ENCODE measurements at places on chromosomes 6 and 20.

GRCh38 chr6:162681447-162681846, 46.1 kb downstream of the PRKN start:
- no peak for DNase-seq

GRCh38 chr20:15336536-15336935, 999.1 kb upstream of the FLRT3 start:
- DNase-seq = no peak

DNA sequence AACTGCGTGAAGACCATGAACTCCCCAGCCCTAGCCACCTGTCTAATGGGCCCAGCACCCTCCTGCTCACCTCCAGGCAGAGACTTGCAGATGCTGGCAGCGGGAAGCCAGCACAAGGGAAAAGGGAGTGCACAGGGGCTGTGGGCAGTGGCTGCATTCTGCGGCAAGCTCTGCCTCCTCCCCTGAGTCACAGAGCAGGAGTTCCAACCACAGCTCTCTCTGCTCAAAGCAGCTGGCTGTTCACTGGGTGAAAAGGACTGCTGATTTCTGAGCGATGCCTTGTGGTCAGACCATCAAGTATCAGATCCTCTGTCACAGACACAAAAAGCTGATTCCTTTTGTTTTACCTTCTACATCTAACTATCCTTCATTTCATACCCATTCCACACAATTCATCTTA, 10.5 kb downstream of the NKX2-2 start:
- DNase-seq = no peak

DNA sequence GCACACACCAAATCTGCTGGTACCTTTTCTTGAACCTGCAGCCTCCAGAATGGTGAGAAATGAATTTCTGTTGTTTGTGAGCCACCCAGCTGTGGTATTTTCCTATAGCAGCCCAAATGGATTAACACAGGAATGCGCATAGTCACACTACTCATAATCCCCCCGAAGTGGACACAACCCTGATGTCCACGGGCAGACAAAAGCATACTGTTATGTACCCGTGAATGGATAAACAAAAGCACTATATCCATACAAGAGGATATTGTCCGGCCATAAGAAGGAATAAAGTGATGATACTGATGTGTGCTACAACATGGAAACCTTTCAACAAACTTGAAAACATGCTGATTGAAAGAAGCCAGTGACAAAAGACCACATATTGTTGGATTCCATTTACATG, 25.1 kb upstream of the RPP40 start:
- no peak for DNase-seq

DNA sequence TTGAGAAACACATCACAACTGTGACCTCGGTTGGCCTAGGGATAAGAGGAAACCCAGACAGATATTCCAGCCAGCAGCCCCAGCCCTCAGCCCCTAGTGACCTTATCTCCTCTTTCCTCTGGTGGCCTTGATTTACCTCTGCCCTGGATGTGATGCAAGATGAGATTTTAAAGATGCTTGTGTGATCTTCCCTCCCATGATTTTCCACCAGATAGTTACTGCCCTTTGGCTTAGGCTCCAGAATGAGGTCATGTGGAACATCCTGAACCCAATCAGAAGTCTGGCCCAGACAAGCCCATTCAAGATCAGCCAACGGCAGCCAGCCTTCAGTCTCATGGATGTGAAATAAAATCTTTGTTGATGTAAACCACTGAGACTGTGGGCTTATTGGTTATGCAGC, 104.0 kb downstream of the BANF2 start:
- no peak for DNase-seq
